IPS DF 6.9 (cell line): ENCODE measurements at places on chromosomes 2 and 18.

- no peaks in the 10 kb centered on the region for H3K27me3 ChIP-seq
- no peak for DNase-seq
- no peak overlapping the region for H3K4me3 ChIP-seq
- no peaks in the 10 kb centered on the region for H3K4me1 ChIP-seq
- no peak overlapping the region for H3K27ac ChIP-seq
These were observed 206.8 kb downstream of the L3MBTL4 start for GRCh38 chr18:6207941-6208340.

DNA sequence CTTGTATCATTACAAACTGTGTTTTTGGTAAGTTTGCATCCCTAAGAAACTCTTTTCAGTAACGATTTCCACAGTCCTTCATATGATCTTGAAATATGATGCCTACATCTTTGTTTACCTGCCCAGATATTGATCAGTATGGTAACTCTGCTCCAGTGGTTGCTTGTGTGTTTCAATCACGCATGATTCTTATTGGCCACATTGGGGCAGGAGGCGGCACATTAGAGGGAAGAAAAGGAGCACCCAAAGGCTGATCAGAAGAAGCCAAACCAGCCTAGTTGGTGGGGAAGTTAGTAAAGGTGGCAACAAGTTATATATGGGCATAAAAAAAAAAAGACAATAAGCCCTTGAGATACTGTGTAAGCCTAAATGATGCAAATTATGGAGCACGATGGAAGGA lies 158.9 kb downstream of the RHBDD1 start:
- no peak for DNase-seq
- no peaks in the 10 kb centered on the region for H3K4me1 ChIP-seq
- no peaks in the 10 kb centered on the region for H3K27me3 ChIP-seq
- H3K27ac ChIP-seq: no peak overlapping the region

GRCh38 chr18:12373116-12373770 lies 3.8 kb downstream of the AFG3L2 start:
- no peak overlapping the region for H3K4me3 ChIP-seq
- H3K4me1 ChIP-seq: no peaks in the 10 kb centered on the region
- DNase-seq: no peak
- H3K36me3 ChIP-seq: peaks cover 3% of the 10 kb centered on the region; the same call in 1 of the 2 replicates

DNA sequence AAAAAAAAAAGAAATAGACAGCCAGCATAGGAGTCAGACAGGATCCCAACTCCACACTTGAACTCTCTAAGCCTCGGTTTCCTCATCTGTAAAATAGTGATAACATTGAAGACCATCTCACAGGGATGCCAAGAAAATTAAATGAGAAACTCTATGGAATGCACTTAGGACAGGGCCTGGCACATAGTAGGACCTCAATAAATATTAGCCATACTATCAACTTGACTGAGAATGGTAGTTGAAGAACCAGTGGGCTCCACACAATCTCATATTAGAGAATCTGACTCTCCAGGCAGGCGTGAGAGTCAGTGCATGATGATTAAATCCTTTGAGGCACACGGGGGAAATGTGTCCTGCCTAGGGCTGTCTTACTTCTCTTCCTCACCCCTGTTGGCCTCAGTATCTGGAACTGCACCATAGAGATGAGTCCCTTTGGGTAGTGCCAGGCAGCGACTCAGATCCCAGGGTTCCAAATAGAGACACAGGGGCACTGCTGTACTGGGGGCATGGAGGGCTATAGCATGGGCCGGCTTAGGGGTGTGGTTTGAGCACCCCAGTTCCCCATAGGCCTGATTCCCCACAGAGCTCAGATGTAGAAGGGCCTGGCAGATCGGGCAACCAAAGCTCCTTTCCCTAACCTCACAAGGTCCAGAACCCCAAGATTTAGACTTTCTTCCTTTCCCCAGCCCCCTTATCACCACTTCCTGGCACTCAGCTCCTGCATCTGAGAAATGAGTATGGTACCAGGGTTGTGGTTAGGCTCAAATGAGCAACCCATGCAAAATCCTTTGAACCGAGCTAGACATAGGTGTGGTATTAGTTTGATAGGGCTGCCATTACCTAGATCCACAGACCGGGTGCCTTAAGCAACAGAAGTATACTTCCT lies 51.3 kb upstream of the CAB39 start:
- DNase-seq: no peak
- no peaks in the 10 kb centered on the region for H3K27me3 ChIP-seq
- no peak overlapping the region for H3K27ac ChIP-seq

DNA sequence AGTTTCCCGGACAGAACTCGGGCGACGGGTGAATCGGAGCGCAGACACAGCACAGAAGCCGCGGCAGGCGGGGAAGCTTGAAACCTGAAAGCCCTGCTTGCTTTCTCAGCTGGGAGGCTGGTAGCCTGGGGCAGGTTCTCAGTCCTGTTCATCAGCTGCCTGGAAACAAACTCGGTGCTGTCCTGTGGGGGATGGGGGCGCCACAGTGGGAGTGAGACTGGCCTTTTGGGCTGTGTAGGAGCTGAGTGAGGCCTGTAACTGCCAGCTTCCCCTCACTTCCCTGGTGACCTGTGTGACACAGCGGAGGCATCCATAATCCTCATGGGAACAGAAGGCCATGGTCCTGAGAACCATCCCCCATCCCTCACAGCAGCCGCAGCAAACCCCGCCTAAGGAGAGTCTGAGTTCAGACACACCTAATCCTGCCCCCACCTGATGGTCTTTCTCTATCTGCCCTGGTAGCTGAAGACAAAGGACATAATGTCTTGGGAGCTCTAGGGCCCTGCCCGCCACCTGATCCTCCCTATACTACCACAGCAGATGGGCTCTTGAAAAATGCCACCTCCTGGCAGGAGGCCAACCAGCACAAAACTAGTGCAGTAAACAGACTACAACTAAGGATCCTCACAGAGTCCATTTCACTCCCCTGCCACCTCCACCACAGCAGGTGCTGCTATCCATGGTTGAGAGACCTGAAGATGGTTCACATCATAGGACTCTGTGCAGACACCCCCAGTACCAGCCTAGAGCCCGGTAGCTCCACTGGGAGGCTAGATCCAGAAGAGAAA lies 52.7 kb upstream of the LDLRAD4 start:
- no peaks in the 10 kb centered on the region for H3K36me3 ChIP-seq
- no peak for DNase-seq
- H3K4me3 ChIP-seq: no peak overlapping the region
- H3K27ac ChIP-seq: no peak overlapping the region
- H3K4me1 ChIP-seq: peaks cover 4% of the 10 kb centered on the region

GRCh38 chr18:65422544-65423136 lies 328.2 kb upstream of the CDH7 start:
- no peaks in the 10 kb centered on the region for H3K27me3 ChIP-seq
- no peaks in the 10 kb centered on the region for H3K4me1 ChIP-seq
- no peak overlapping the region for H3K27ac ChIP-seq
- DNase-seq: no peak
- H3K4me3 ChIP-seq: no peak overlapping the region

DNA sequence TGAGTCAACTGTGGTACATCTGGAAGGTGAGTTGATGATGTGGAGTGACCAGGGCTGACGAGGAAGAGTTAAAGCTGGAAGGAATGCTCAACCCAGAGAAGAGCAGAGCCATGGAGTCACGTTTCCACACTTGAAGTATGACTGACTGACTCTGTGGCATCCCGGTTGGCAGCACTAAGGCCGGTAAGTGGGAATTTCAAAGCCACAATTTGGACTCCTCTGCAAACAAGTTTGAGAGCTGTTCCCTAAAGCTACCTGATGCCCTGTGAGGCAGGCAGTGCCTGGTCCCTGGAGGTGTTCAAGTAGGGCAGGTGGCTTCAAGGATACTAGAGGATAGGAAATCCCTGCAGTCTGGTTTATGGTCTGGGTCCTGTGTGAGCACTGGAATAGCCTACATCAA lies 69.3 kb upstream of the ITGB6 start:
- DNase-seq: no peak
- H3K27ac ChIP-seq: no peak overlapping the region
- H3K4me3 ChIP-seq: no peak overlapping the region
- 0 out of 2 replicates have a peak, but pooled peaks cover 1% of the 10 kb centered on the region for H3K27me3 ChIP-seq
- peaks cover 8% of the 10 kb centered on the region; the same call in 1 of the 2 replicates for H3K4me1 ChIP-seq
- no peaks in the 10 kb centered on the region for H3K36me3 ChIP-seq

GRCh38 chr2:19857806-19858205 lies 44.0 kb downstream of the TTC32 start:
- H3K27me3 ChIP-seq: no peaks in the 10 kb centered on the region
- H3K27ac ChIP-seq: no peak overlapping the region
- DNase-seq: no peak
- no peak overlapping the region for H3K4me3 ChIP-seq

DNA sequence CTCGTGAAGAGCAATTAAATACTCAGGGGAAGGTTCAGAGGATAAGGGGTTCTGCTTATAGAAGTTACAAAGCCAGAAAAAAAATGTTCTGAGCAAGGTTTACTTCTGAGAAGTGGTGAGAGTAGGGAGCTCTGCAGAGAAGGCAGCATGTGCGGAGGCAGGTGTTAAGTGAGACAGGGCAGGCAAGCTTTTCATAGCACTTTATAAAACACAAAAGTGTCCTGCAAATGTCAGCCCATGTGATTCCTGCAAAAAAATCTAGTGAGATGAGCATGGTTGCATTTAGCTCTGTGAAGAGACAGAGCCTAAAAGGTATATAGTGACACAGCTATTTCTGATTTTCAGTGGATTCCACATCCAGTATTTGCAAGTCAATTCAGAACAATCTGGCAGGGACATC lies 223.8 kb upstream of the SYT4 start:
- no peak overlapping the region for H3K27ac ChIP-seq
- no peaks in the 10 kb centered on the region for H3K36me3 ChIP-seq
- no peaks in the 10 kb centered on the region for H3K4me1 ChIP-seq
- no peaks in the 10 kb centered on the region for H3K27me3 ChIP-seq

DNA sequence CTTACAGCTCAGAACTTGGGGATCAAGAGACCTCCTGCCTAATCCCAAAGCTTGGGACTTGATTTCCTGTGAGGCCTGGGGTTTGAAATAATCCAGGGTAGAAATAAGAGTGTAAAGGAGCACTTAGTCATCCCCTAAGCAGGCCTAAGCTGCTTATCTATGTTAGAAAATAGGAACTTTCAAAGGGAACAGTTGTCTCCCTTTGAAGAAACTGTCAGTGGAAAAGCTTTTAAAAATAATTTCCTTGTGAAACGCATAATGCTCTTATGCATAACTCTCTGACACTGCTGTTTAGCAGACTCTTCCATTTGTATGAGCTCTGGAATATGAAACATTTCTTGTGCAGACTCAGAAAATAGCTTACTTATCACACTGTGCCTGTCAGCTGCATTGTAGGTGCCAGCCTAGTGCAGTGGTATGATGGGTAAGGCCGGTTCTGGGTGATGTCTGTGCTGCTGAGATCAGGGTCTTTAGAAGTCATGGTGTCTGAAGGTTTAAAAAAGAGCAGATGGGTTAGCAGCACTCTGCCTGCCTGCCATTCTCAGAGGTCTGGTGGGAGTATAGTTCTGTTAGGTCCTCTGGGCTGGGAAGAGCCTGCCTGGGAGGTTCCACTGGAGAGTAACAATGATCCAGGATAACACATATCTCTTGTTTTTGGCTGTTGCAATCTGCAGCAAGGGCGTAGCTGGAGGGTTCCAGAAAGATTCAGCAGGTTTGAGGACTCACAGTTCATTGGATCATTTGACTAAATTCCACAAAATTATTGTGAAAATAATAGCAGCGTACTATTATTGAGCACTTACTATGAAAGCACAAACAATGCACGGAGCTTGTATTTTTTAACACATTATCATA lies 283.2 kb upstream of the MEX3C start:
- H3K27me3 ChIP-seq: no peaks in the 10 kb centered on the region
- H3K27ac ChIP-seq: no peak overlapping the region
- DNase-seq: no peak
- H3K36me3 ChIP-seq: no peaks in the 10 kb centered on the region

GRCh38 chr2:98012561-98012991 lies 16.8 kb upstream of the TMEM131 start:
- H3K4me3 ChIP-seq: no peak overlapping the region
- no peak overlapping the region for H3K27ac ChIP-seq
- no peaks in the 10 kb centered on the region for H3K4me1 ChIP-seq
- H3K27me3 ChIP-seq: no peaks in the 10 kb centered on the region
- no peaks in the 10 kb centered on the region for H3K36me3 ChIP-seq
- DNase-seq: no peak

GRCh38 chr2:21220930-21221329 lies 97.2 kb downstream of the TDRD15 start:
- no peak for DNase-seq
- no peaks in the 10 kb centered on the region for H3K27me3 ChIP-seq

DNA sequence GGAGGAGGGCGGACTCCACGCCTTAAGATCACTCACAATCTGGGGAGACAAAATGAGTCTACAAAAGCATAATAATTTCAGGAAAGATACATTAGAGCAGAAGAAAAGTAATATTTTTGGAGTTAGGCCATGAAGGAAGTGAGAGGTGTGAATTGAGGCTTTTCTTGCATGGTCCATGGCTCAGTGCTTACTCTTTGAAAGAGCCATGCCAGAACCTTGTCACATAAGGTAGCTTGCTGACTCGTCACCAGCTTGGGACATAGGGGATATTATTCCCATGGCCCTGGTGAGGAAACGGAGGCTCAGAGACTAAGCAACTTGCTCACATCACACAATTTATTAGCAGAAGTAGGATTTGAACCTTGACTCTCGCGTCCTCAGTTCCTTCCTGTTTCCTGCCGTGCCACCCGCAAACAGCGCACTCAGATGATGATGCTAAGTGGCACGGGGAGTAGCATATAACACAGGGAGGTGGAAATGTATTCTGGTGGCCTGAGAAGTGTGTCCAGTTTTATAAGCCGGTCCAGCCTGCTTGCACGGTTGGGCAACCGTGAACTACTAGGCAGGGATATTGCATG lies 312.2 kb upstream of the EPAS1 start:
- H3K4me3 ChIP-seq: no peak overlapping the region
- DNase-seq: no peak
- H3K27me3 ChIP-seq: no peaks in the 10 kb centered on the region
- H3K36me3 ChIP-seq: no peaks in the 10 kb centered on the region

DNA sequence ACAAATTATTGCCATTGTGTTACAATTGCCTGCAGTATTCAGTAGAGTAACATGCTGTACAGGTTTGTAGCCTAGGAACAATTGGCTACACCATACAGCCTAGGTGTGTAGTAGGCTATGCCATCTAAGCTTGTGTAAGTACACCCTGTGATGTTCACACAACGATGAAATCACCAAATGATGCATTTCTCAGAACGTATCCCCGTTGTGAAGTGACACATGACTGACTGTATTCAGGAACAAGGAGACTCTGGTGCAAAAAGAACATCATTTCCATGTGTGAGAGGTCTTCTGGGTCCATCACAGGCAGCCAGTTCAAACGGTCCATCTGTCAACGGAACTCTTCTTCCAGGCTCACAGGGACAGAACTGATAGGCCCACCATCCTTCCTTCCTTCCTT lies 263.7 kb downstream of the ANAPC1 start:
- H3K36me3 ChIP-seq: no peaks in the 10 kb centered on the region
- H3K27me3 ChIP-seq: no peaks in the 10 kb centered on the region
- no peaks in the 10 kb centered on the region; the same call in 1 of the 2 replicates for H3K4me1 ChIP-seq
- no peak overlapping the region for H3K27ac ChIP-seq

DNA sequence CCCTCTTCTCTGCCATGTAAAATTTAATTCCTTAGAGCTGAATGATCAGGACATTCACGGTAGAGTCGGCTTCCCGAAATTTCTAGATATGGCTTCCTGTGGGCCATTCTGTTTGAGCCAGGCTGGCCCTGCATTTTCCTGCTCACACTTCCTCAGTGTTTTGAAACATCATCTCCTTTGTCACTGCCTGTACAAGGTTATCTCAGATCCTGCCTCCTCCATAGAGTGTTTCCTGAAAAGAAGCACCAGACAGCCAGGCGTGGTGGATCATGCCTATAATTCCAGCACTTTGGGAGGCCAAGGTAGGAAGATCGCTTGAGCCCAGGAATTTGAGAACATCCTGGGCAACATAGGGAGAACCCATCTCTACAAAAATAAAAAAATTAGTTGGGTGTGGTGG lies 43.6 kb downstream of the GRHL1 start:
- H3K27me3 ChIP-seq: no peaks in the 10 kb centered on the region
- H3K4me3 ChIP-seq: no peak overlapping the region
- DNase-seq: no peak
- H3K4me1 ChIP-seq: no peaks in the 10 kb centered on the region
